Epithelial cell of umbilical artery (primary cell): ENCODE measurements at places on chromosomes 5 and 9. TPM values are rescaled to one million over a fixed set of nuclear protein-coding genes. Genes with fewer than 3 reads are reported as not detected.

The NIPSNAP3A gene
- 59.1 and 92.6 TPM in 2 replicates for total RNA-seq

The MOB3B gene
- total RNA-seq = not detected in 2 replicates

The MARCOL gene
- total RNA-seq = not detected in 2 replicates

The ADCY2 gene
- not detected in 2 replicates for total RNA-seq

The MYOZ3 gene
- total RNA-seq = under 0.01 and 0.61 TPM in 2 replicates

The PKD2L2 gene
- total RNA-seq = not detected in 2 replicates

The IL13 gene
- not detected in 2 replicates for total RNA-seq

The ADAMTS2 gene
- total RNA-seq = 0.32 and 4.7 TPM in 2 replicates

The SLC44A1 gene
- 44.5 and 55.3 TPM in 2 replicates for total RNA-seq

The PCDHGA1 gene
- total RNA-seq = under 0.01 and 0.32 TPM in 2 replicates

The DMGDH gene
- total RNA-seq = 0.30 and 0.32 TPM in 2 replicates

The PALM2AKAP2 gene
- under 0.01 TPM in 1 of 2 replicates, not detected in the other for total RNA-seq

The PCDHB10 gene
- total RNA-seq = 0.30 and 0.32 TPM in 2 replicates

The ANKRD20A1 gene
- total RNA-seq = 0.32 and 1.4 TPM in 2 replicates

The SPINK4 gene
- not detected in 2 replicates for total RNA-seq

The RNF180 gene
- total RNA-seq = 4.2 and 4.6 TPM in 2 replicates

The WNT8A gene
- not detected in 2 replicates for total RNA-seq

The RLN2 gene
- 0.32 TPM in 1 of 2 replicates, not detected in the other for total RNA-seq

The ACTL7B gene
- total RNA-seq = not detected in 2 replicates

The POU5F2 gene
- 0.32 and 0.61 TPM in 2 replicates for total RNA-seq

The CSF2 gene
- total RNA-seq = not detected in 2 replicates

The LOX gene
- total RNA-seq = 35.4 and 48.8 TPM in 2 replicates

The LECT2 gene
- total RNA-seq = not detected in 2 replicates

The CENPH gene
- 11.6 and 17.9 TPM in 2 replicates for total RNA-seq

The MLLT3 gene
- total RNA-seq = 14.9 and 17.8 TPM in 2 replicates

The SOX30 gene
- not detected in 2 replicates for total RNA-seq

The MGAT1 gene
- total RNA-seq = 70.5 and 79.6 TPM in 2 replicates

The KCNMB1 gene
- total RNA-seq = 0.32 and 0.91 TPM in 2 replicates

The FOXE1 gene
- total RNA-seq = not detected in 2 replicates

The SPINK6 gene
- total RNA-seq = not detected in 2 replicates

The TMEM252 gene
- not detected in 2 replicates for total RNA-seq

The ACSL6 gene
- total RNA-seq = not detected in 2 replicates

The GABRB2 gene
- not detected in 2 replicates for total RNA-seq

The GCNT4 gene
- under 0.01 and 0.30 TPM in 2 replicates for total RNA-seq

The TMEM174 gene
- total RNA-seq = not detected in 2 replicates

The TXNDC8 gene
- not detected in 2 replicates for total RNA-seq

The TENT4A gene
- 8.1 and 9.4 TPM in 2 replicates for total RNA-seq

The C9orf40 gene
- total RNA-seq = 4.2 and 9.1 TPM in 2 replicates

The IL9 gene
- not detected in 2 replicates for total RNA-seq

The TEX48 gene
- not detected in 2 replicates for total RNA-seq

The DNAH5 gene
- 0.15 and 0.32 TPM in 2 replicates for total RNA-seq

The PCSK1 gene
- total RNA-seq = 0.32 and 0.61 TPM in 2 replicates

The PHAX gene
- 65.4 and 75.7 TPM in 2 replicates for total RNA-seq

The HSPB3 gene
- total RNA-seq = not detected in 2 replicates

The FBXO10 gene
- total RNA-seq = 6.5 and 7.8 TPM in 2 replicates

The CAAP1 gene
- 20.5 and 23.3 TPM in 2 replicates for total RNA-seq

The SPOCK1 gene
- total RNA-seq = 85.6 and 209 TPM in 2 replicates

The MORN5 gene
- not detected in 2 replicates for total RNA-seq

The CCNO gene
- total RNA-seq = 0.32 TPM in 1 of 2 replicates, not detected in the other

The SVEP1 gene
- total RNA-seq = under 0.01 and 0.30 TPM in 2 replicates

The UBE2QL1 gene
- total RNA-seq = under 0.01 TPM in 1 of 2 replicates, not detected in the other

The ARSI gene
- total RNA-seq = under 0.01 and 0.30 TPM in 2 replicates

The MCIDAS gene
- not detected in 2 replicates for total RNA-seq
